ENCODE measurements at places on chromosomes 3 and 15.
A peak's percentile ranks its signal among the peaks of the same experiment; 100 is the strongest.

- no peak for DNase-seq
These were observed 38.4 kb downstream of the SLCO3A1 start for GRCh38 chr15:91891788-91892345.

DNA sequence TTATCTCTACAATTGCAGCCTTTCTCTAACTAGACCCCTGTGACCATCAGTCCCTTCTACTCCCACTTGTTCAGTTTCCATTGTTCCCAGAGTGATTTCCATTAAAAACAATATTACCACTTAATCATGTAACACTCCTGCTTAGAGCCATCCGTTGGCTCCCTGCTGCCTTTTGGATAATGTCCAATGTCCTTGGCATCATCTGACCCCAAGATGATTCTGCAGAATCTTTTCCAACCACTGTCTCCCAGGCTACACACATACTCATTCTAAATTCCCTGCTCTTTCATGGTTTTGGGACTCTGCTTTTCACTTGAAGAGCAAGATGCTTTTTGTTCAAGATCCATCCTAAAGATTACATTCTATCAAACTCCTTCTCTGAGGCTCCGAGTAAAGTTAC, 7.1 kb downstream of the KCNH8 start:
- no peak for DNase-seq

DNA sequence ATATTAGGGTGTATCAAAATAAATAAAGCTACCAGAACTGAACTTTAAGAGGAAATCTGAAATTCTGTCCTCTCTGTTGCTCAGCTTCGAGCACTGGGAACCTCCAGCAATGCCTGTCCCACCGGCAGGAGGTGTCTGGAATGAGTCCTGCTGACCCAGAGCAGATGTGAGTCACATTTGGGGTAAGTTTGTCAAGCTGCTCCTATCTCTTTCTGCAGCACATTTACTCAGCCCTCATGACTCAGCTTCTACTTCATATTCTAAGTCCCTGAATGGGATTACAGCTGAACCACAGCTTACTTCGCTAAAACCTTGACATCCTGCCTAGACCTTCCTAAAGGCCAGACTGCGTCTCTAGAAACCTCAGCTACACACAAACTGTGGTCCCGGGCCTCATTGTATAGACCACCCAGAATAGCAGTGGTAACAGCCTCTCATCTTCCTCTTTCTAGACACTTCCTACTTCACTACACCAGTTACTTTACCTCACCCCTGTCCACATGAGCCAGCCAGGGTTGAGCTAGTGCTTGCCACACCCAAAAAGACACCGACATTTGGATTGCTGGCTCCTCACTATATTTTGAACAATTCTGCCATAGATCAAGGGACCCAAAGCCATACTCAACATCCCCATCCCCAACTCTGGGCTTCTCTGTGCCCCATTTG, 109.6 kb upstream of the TMCO5A start:
- peak; percentile 15 for DNase-seq

DNA sequence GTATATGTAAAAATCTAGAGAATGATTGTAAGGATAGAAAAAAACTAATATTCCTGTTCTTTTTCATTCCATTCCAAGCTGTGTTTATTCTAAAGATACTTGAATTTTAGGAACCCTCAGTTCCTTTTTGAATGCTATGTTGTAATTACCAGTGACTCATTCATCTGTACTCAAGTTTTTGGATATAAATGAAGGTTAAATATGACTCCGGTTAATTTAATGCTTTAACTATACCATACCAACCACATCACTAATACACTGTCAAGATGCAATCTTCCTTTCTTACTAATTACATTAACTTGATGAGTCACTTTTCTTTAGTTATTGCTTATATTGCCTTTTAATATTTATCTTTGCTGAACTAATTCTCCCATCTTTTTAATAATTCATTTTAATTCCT, 68.8 kb upstream of the ZNF148 start:
- DNase-seq = no peak

DNA sequence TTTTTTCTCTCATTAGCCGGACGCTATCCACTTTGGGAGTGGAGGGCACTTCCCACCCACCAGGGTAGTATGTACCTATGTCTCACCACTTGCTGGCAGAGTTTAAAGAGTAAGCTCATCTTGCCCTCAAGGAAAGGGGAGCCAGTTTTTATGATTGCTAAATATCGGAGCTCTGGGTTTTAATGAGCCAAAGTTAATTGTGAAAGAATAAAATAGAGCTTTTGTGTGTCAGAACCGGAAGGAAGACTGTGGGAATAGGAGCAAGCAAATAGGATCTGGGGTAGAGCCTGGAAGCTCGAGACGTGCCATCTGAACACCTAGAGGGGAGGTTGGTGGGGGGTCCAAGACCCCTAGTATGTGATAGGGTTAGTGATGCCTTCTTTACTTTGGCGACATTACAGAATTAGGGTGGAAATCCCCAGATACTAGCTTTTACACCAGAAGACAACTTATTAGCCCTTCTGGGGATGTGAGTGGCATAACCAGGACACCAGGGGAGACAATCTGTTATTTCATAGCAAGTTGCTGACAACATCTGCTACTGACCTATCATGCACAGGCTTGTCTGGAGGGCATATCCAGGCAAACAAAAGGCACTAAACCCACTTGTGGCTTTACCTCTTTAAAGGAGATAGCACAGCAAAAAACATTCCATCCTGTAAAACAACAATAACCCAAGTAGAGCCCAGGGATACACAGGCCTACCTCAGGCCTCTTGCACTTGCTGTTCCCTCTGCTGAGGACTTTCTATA, 333.8 kb downstream of the ZNF621 start:
- DNase-seq = no peak

- DNase-seq = no peak
These were observed 52.8 kb downstream of the CALML4 start for GRCh38 chr15:68152342-68152741.

- no peak for DNase-seq
These were observed 502 bp downstream of the DPH3 start for GRCh38 chr3:16264174-16264707.

DNA sequence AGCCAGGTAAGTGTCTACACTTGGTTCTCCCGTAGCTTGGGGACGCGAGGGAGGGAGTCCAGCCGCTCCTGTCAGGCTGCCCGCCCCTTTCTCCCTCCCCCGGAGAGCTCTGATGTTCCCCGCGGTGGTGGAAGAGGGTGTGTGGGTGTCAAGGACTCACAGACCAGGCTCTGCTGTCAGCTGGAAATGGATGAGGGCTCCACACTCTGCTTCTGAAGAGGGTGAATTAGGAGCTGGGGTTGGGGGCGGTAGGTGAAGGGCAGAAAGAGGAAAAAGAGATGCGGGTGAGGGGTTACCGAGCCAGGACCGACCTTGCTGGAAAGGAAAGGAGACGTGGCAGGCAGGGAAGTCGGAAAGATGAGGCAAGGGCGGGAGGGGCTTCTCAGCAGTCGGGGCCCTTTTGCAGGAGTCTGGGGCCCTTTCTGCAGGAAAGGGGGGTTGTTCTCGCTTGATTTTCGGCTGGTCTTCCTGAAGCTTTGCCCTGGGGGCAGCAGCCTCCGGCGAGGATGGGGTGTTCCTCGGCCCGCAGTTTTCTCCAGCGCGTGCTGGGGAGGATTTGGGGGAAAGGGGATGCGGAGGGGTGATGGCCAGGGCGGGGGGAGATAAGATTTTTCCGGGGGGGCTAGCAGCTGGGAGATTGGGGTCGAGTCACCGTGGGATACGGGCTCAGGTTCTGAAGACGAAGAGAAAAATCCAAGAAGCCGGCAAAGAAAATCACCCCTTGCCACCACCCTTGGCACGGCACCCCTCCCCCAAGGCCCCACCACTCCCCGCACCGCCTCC, 602 bp upstream of the BAHD1 start:
- peak; percentile 17 for DNase-seq

DNA sequence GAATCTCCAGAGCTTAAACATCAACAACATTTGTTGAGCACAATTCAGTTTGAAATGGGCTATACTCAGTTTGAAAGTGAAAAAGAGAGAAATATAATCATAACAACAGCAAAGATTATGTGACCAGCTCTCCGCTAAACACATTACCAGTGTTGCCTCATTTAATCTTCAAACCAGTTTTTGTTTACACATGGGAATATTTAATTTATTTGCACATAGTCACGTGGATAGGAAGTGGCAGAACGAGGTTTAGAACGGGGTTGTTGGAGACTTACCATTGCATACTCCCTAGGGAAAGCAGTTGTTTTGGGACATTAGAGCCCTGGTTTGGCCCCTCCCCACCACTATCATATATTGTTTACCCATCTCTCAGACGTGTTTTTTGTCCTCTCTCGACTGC, 77.2 kb downstream of the IL1RAP start:
- DNase-seq = no peak

GRCh38 chr15:76035593-76035992, 23.4 kb upstream of the NRG4 start:
- no peak for DNase-seq

GRCh38 chr15:93497291-93497690, 408.3 kb upstream of the RGMA start:
- no peak for DNase-seq

- DNase-seq = no peak
These were observed 177.7 kb downstream of the ISL2 start for GRCh38 chr15:76514282-76514681.

GRCh38 chr3:153137626-153138025, 24.4 kb upstream of the RAP2B start:
- no peak for DNase-seq

GRCh38 chr3:196585044-196585757, 16.7 kb downstream of the FBXO45 start:
- DNase-seq = no peak

GRCh38 chr3:57436195-57436761, 107.9 kb downstream of the DNAH12 start:
- DNase-seq = no peak

GRCh38 chr3:25420147-25420546, 7.9 kb upstream of the RARB start:
- no peak for DNase-seq

DNA sequence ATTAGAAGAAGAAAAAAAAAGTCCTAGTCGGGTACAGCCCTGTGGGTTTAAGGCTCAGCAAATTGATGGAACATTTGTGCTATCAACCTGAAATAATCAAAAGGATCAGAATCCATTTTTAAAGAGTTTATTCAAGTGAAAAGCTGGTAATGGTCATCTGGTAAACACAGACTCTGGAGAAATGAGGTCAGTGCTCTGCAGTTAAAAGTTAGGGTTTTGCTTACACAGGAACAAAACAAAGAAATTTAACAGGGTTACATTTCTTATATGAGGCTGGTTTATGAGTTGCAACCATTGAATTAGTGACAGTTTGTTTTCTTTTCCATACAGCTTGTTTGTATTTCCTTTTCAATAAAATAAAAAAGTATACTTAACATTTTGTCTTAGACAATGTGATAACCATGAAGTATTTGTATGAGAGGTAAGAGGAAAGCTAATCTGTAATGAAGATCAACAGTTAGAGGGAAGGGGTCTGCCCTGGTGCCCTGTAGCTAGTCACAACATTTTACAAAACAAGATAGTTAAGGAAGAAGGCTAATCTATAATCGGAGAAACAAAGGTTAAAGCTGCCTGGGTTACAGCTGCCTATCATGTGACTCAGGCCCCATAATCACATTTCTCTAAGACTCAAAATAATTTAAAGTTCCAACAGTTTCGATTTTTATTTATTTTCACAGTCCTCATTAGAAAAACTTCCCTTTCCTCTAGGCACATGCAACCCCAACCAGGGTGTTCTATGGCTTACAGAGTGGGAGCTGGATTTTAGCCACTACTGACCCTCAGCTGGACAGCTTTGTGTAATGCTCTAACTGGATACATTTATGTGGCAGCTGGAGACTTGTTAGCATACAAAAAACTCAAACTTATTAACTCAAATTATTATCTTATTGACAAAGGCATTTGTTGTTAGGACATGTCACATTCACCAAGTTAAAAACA, 98.1 kb upstream of the ACP3 start:
- no peak for DNase-seq

DNA sequence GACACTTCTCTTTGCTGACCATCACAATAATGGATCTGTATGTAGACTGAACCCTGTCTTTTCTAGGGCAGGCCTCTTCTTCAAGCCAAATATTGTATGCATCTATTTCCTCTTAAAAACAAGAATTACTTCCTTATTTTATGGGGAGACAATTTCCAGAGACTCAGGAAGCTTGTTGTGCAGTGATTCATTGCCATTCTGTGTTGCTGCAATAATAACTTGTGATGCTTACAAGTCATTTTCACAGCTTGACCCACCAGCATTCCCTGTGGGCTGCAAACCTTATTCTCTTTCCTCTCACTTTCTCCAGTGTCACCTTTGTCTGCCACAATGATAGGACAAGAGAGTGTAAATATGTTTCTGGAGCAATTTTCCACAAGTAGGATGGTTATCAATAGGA, 276.7 kb upstream of the SGO1 start:
- DNase-seq = peak; percentile 77

DNA sequence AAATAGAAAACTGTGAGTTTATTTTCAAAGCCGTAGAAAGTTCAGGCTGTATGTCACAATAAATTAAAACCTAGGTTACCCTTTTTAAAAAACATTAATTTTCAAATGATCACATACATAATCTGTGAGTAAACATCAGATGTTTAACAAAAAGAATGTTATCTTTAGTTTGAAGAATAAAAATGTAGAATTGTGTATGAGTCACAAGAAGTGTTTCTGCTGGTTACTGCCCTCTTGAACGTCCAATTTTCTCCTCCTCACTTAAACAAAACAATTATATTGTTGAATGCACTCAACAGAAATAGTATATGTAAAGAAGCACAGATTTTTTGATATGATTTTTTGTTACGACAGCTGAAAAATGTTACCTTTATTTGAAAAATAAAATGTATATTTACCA, 855.1 kb downstream of the ROBO1 start:
- no peak for DNase-seq

GRCh38 chr15:41020829-41021228, 67.6 kb downstream of the CHAC1 start:
- DNase-seq = no peak

DNA sequence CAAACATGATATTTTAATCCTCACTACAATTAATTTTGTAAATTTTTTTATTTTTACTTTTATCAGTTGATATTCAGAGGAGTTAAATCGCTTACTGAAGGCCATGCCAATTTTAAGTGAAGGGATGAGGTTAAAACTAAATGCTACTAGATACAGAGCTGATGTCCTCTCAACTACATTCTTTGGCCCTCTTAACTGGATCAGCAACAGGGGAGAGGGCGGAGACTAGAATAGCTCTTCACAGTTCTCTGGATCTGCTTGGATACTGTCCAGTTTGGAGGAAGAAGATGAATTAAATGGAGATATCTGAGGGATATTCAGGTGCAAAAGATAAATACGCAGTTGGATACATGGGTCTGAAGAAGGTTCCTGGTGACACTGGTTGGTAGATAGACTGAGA, 85.6 kb upstream of the LYSMD4 start:
- no peak for DNase-seq

DNA sequence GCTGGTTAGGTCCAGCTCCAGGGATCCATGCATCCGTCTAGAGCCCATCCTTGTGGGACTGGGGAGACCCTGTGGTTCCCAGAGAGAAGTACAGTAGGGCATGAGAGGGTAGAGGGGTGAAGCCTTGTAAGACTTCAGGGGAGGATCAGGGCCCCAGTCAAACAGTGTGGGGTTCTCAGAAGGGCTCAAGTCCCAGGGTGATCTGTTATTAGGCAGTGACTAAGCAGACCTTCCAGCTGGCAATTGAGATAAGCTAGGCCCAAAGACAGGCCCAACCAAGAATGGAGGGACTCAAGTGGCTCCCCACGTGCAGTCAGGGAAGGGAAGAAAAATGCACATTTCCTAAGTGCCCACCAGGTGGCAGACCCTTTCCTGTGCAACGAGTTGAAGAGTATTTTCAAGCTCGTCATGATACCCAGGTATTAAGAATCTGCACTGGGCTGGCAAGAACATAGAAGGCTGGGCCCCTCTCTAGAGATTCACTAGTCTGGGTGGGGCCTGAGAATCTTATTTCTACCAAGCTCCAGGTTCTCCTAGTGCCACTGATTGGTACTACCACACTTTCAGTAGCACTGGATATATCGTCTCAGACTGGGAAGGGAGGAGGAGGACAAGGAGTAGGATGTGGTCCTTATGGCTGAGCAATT, 240.8 kb downstream of the NR1D2 start:
- DNase-seq = peak; percentile 67

All from endothelial cell of umbilical vein (primary cell).